ENCODE measurements at places on chromosomes 13 and 19.

GRCh38 chr19:51016798-51017683 lies 2.5 kb downstream of the KLK10 start:
- H3K4me3 ChIP-seq: peak overlapping the region; percentile 89
- DNase-seq: peak; percentile 86

- no peaks in the 10 kb centered on the region for H3K36me3 ChIP-seq
- no peak for DNase-seq
- H3K27ac ChIP-seq: no peak overlapping the region
- peaks cover 1% of the 10 kb centered on the region for H3K27me3 ChIP-seq
Measured at GRCh38 chr13:76164290-76164689, 528.2 kb downstream of the LMO7 start.

DNA sequence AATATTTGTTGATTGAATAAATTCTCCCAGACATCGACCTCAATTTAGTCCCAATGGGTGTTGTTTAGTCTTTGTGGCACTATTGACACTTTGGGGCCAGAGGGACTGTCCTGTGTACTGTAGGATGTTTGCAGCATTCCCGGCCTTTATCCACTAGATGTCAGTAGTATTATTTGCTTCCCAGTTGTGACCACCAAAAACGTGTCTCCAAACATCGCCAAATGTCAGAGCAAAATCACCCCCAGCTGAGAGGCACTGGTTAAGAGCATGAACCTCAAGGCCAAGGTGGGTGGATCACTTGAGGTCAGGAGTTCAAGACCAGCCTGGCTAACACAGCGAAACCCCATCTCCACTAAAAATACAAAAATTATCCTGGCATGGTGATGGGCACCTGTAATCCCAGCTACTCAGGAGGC lies 15.4 kb downstream of the NLRP12 start:
- peak; percentile 40 for DNase-seq
- H3K36me3 ChIP-seq: peaks cover under 1% of the 10 kb centered on the region
- no peak overlapping the region for H3K27ac ChIP-seq
- peaks cover 1% of the 10 kb centered on the region for H3K27me3 ChIP-seq

- H3K4me1 ChIP-seq: peaks cover 25% of the 10 kb centered on the region
- H3K4me3 ChIP-seq: no peak overlapping the region
- H3K36me3 ChIP-seq: peaks cover 7% of the 10 kb centered on the region
- H3K27ac ChIP-seq: no peak overlapping the region
- DNase-seq: no peak
Measured at GRCh38 chr19:45663800-45664199, 4.2 kb upstream of the GIPR start.

- no peak overlapping the region for H3K4me3 ChIP-seq
- H3K4me1 ChIP-seq: peaks cover 17% of the 10 kb centered on the region
- DNase-seq: no peak
- peaks cover 9% of the 10 kb centered on the region for H3K27me3 ChIP-seq
- H3K36me3 ChIP-seq: no peaks in the 10 kb centered on the region
Measured at GRCh38 chr19:40411125-40411842, 1.9 kb downstream of the PRX start.

DNA sequence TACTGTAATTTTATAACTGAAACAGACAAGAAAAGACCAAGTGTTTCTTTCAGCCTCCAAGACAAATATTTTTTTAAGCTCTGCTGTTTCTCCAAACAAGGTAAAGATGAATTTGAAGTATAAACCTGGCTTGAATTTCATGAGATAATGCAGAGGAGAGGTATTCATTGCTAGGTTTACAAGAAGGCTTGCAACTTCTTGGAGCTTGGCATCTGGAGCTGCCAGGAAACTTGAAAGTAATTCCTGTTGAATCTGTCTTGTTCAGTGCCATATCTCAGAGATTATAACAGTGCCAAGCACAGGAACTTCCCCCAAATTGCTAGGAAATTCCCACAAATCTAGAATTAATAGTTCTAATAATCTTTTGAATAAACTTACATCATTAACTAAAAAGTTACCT lies 70.9 kb downstream of the CDK8 start:
- no peak overlapping the region for H3K27ac ChIP-seq
- DNase-seq: no peak
- H3K36me3 ChIP-seq: peaks cover 3% of the 10 kb centered on the region
- no peak overlapping the region for H3K4me3 ChIP-seq

- H3K4me1 ChIP-seq: no peaks in the 10 kb centered on the region
- no peak for DNase-seq
- no peak overlapping the region for H3K4me3 ChIP-seq
- no peaks in the 10 kb centered on the region for H3K27me3 ChIP-seq
- no peaks in the 10 kb centered on the region for H3K36me3 ChIP-seq
Measured at GRCh38 chr13:78827471-78827870, 168.5 kb upstream of the OBI1 start.

DNA sequence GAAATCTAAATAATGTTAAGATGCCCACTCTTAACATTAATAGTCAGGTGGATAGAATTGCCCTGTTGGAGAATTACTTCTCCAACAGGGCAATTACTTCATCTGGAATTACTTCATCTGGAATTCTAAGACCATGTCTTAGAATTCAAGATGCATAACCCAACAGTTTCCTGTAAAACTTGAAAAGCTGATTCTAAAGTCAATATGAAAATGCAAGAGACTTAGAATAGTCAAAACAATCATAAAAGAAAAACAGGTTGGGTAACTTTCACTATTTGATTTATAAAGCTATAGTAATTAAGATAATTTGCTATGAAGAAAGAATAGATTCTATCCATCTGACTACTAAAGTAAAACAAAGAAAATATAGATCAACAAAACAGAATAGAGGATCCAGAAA lies 75.2 kb downstream of the ABCC4 start:
- no peak overlapping the region for H3K4me3 ChIP-seq
- DNase-seq: no peak
- no peaks in the 10 kb centered on the region for H3K36me3 ChIP-seq
- H3K4me1 ChIP-seq: peaks cover 16% of the 10 kb centered on the region
- no peak overlapping the region for H3K27ac ChIP-seq

- no peaks in the 10 kb centered on the region for H3K4me1 ChIP-seq
- no peak overlapping the region for H3K27ac ChIP-seq
- H3K4me3 ChIP-seq: no peak overlapping the region
- H3K36me3 ChIP-seq: no peaks in the 10 kb centered on the region
Measured at GRCh38 chr19:31534786-31535657, 185.8 kb upstream of the TSHZ3 start.

GRCh38 chr13:32907211-32907610 lies 109.0 kb upstream of the KL start:
- DNase-seq: no peak
- no peaks in the 10 kb centered on the region for H3K4me1 ChIP-seq
- no peak overlapping the region for H3K4me3 ChIP-seq
- H3K27ac ChIP-seq: no peak overlapping the region
- no peaks in the 10 kb centered on the region for H3K27me3 ChIP-seq
- no peaks in the 10 kb centered on the region for H3K36me3 ChIP-seq

DNA sequence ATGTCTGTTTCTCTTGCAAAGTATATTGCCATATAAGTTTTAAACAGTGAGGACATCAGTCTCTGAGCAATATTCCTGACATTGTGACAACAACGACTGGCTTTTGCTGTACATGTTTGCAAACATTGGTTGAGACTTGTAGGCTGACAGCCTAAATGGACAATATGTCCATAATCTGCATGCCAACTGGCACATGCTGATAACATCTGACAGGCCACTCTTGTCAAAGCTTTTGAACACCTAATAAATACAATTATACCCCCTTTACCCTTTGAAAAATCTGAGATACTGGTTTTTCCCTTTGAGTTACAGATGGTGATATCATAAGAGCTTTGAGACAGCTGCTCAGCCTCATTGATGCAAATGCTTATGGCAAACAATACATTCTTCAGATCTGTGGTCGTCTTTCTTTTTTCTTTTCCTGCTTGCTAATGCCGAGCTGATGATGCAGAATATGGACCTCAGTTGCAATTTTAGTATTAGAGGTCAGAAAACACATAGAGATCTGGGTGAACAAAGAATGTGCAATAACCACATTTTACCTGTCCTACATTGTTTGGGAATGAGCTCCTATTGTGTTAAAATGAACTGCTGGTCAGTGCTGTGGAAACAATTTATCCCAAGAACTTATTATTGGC lies 114.9 kb downstream of the RFC3 start:
- H3K27me3 ChIP-seq: no peaks in the 10 kb centered on the region
- no peaks in the 10 kb centered on the region for H3K36me3 ChIP-seq
- DNase-seq: no peak
- no peak overlapping the region for H3K27ac ChIP-seq

- no peaks in the 10 kb centered on the region for H3K36me3 ChIP-seq
- H3K27me3 ChIP-seq: no peaks in the 10 kb centered on the region
- no peaks in the 10 kb centered on the region for H3K4me1 ChIP-seq
- no peak for DNase-seq
- no peak overlapping the region for H3K27ac ChIP-seq
Measured at GRCh38 chr13:90293793-90294361, 1053.6 kb upstream of the MIR17HG start.

DNA sequence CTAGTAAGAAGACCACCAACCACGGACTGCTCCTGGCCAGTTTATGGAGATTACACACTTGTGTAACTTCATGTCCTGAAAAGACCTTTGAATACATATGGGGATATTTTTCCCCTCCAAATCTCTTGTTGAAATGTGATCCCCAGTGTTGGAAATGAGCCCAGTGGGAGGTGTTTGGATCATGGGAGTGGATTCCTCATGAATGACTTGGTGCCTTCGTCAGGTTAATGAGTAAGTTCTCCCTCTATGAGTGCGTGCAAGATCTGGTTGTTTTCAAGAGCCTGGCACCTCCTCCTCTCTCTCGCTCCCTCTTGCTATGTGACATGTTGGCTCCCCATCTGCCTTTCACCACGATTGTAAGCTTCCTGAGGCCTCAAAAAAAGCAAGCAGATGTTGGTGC lies 769.0 kb upstream of the SLITRK1 start:
- DNase-seq: no peak
- H3K27me3 ChIP-seq: peaks cover 1% of the 10 kb centered on the region
- no peaks in the 10 kb centered on the region for H3K36me3 ChIP-seq
- H3K4me1 ChIP-seq: peaks cover 15% of the 10 kb centered on the region

DNA sequence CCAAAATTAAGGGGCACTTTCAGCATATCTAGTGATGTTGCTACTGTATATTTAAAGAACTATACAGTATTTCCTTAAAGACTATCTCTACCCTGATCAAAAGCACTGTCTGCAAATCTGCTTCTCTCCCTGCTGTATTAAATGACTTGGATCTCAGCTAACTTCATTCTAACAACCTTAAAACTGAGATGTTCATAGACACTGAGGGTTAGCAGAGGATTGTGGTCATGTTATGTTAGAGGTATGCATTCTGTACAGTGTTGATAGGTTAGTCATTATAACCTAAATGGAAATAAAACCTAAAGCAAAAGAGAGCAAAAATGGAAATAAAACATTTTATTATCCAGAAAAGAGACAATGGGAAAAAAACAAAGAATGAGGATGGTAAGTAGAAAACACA lies 9.9 kb downstream of the GPR183 start:
- H3K27me3 ChIP-seq: peaks cover 1% of the 10 kb centered on the region
- no peak overlapping the region for H3K4me3 ChIP-seq
- DNase-seq: no peak
- H3K36me3 ChIP-seq: no peaks in the 10 kb centered on the region
- H3K4me1 ChIP-seq: no peaks in the 10 kb centered on the region
- no peak overlapping the region for H3K27ac ChIP-seq

DNA sequence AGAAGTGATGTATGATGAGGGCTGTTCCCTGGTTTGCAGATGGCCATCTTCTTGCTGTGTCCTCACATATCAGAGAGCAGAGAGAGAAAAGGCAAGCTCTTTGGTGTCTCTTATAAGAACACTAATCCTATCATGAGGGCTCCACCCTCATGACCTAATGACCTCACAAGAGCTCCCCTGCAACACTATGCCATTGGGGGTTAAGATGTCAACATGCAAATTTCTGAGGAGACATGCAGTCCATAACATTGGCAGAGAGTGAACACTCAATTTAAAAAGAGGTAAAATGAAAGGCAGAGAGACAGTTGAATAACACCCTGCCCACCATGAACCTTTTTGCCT lies 10.9 kb downstream of the FAM187B start:
- H3K4me1 ChIP-seq: no peaks in the 10 kb centered on the region
- DNase-seq: no peak
- peaks cover 9% of the 10 kb centered on the region for H3K27me3 ChIP-seq
- no peak overlapping the region for H3K4me3 ChIP-seq
- no peaks in the 10 kb centered on the region for H3K36me3 ChIP-seq

GRCh38 chr13:46164661-46165060 lies 17.3 kb downstream of the LCP1 start:
- no peaks in the 10 kb centered on the region for H3K36me3 ChIP-seq
- H3K4me1 ChIP-seq: peaks cover 11% of the 10 kb centered on the region
- DNase-seq: no peak
- no peaks in the 10 kb centered on the region for H3K27me3 ChIP-seq
- no peak overlapping the region for H3K27ac ChIP-seq

- no peak overlapping the region for H3K27ac ChIP-seq
- peaks cover 7% of the 10 kb centered on the region for H3K36me3 ChIP-seq
- H3K27me3 ChIP-seq: peaks cover 6% of the 10 kb centered on the region
- no peak overlapping the region for H3K4me3 ChIP-seq
Measured at GRCh38 chr13:43876366-43876765, 3.2 kb downstream of the CCDC122 start.

DNA sequence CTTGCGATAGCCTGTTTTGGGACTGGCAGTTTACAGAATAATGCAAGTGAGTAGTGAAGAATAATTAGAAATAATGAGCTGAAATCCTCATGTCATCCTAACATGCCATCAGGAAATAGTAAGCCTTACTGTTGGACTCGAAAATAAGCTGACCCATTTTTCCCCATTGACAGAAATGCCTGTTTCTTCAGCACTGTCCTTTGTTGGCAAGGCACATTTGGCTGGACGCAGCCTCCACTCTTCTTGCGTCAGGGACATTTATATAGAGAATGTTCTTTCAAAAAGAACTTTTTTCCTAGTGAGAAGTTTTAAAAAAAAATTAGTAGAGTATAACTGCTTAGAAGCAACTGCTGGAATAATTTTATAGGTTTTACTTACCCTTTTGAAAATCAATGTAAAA lies 47.1 kb downstream of the ARHGAP35 start:
- H3K4me3 ChIP-seq: no peak overlapping the region
- peaks cover 24% of the 10 kb centered on the region for H3K4me1 ChIP-seq
- DNase-seq: no peak

GRCh38 chr19:46731584-46731983 lies 14.3 kb upstream of the FKRP start:
- peaks cover 38% of the 10 kb centered on the region for H3K36me3 ChIP-seq
- H3K4me3 ChIP-seq: peak overlapping the region; percentile 75
- H3K4me1 ChIP-seq: peaks cover 8% of the 10 kb centered on the region
- DNase-seq: no peak
- H3K27me3 ChIP-seq: peaks cover 16% of the 10 kb centered on the region

GRCh38 chr19:17289489-17289888 lies 7.8 kb downstream of the ANKLE1 start:
- no peaks in the 10 kb centered on the region for H3K4me1 ChIP-seq
- H3K4me3 ChIP-seq: no peak overlapping the region
- H3K36me3 ChIP-seq: no peaks in the 10 kb centered on the region
- H3K27me3 ChIP-seq: no peaks in the 10 kb centered on the region

GRCh38 chr19:3440082-3440481 lies 40.2 kb downstream of the SMIM24 start:
- no peaks in the 10 kb centered on the region for H3K36me3 ChIP-seq
- no peak overlapping the region for H3K4me3 ChIP-seq
- peak; percentile 62 for DNase-seq
- peaks cover 2% of the 10 kb centered on the region for H3K27me3 ChIP-seq
- peaks cover 11% of the 10 kb centered on the region for H3K4me1 ChIP-seq

- H3K4me3 ChIP-seq: no peak overlapping the region
- no peaks in the 10 kb centered on the region for H3K27me3 ChIP-seq
- peak; percentile 18 for DNase-seq
Measured at GRCh38 chr13:94617389-94618000, 15.8 kb downstream of the GPR180 start.
